ENCODE measurements at places on chromosomes 5 and 9.

- DNase-seq = no peak
Observed at GRCh38 chr9:129484352-129485000, 136.4 kb downstream of the C9orf50 start.

DNA sequence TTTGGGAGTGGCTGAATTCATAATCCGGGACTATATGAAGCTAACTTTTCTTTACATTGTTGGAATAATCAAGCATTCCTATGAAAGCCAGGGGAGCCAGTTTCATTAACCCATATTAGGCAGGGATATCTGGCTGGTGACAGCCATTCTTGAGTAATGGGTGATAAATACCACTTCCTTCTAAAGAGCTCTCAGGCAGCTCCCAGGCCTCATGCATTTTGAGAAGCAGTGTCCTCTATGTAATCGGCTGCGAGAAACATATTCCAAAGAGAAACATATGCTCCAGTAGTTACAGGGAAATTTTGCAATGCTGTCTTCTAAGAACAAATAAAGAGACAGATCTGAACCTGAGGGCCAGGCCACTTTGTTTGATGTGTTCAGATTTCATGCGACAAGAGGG lies 83.1 kb downstream of the MSX2 start:
- no peak for DNase-seq

- DNase-seq = no peak
Observed at GRCh38 chr5:136037001-136037705, 8.4 kb downstream of the TGFBI start.

DNA sequence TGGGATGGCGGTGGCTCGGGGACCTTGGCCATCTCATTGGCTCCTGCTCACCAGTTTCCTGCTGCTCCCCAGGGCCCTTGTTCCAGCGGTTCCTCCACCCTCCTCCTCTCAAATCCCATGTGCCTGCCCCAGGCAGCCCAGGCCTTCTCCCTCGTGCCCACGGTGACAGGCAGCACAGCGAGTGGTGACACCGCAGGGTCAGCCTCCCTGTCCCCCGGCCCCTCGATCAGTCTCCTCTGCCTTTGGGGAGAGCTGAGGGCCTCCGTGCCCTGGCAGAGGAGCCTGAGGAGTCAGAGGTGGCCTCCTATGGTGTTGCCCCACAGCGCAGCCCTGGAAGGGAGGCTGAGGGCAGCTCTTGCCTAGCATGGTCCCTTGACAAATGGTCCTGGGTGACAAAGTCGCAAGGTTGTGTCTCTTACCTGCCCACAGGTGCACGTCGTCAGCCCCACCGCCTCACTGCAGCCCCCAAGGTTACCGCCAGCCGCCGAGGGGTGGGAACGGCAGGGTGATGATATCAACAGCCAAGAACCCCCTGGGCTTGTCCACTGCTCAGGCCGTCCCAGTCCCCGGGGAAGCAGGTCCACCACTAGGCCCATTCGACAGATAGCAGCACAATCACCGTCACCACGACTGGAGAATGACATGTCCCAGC lies 49.8 kb downstream of the NEK6 start:
- DNase-seq = no peak

GRCh38 chr5:170520372-170520771 lies 16.6 kb downstream of the KCNIP1 start:
- no peak for DNase-seq
